ENCODE measurements at places on chromosomes 4 and X. TPM values are rescaled to one million over a fixed set of nuclear protein-coding genes. Genes with fewer than 3 reads are reported as not detected.

SMAD1 gene
- polyA plus RNA-seq: 2.5 TPM

CT45A6 gene
- not detected for polyA plus RNA-seq

OTC gene
- polyA plus RNA-seq: not detected

EPGN gene
- not detected for polyA plus RNA-seq

DNA sequence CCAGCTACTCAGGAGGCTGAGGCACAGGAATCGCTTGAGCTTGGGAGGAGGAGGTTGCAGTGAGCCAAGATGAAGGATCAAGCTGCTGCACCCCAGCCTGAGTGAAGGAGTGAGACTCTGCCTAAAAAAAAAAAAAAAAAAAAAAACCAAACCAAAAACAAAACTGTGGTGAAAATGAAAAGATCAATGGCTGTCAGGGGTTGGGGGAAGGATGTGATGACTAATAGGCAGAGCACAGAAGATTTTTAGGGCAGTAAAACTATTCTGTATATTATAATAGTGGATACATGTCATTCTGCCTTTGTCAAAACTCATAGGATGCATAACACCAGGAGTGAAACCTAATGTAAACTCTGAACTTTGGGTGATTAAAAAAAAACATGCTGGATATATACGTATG lies 69.9 kb upstream of the ELOVL6 start:
- no peak for DNase-seq

DNA sequence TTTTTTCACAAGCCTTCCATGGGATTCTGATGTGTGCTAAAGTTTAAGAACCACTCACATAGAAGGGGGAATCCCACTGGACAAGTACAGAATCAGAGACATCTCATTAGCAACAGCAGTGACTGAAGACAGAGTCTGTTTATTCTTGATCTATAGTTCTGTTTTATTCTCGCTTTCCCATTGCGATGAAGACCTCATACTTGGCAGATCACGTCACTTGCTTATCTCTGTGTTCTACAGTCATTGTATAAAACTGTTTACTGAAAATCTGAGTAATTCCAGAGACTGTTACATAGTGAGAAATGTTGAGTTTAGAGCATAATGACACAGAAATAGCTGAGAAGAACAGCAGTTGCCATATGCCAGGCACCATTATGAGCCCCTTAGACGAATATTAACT lies 185.5 kb downstream of the PTTG2 start:
- no peak for DNase-seq

GRCh38 chrX:41604177-41604576 lies 84.6 kb upstream of the GPR34 start:
- no peak for DNase-seq

DNA sequence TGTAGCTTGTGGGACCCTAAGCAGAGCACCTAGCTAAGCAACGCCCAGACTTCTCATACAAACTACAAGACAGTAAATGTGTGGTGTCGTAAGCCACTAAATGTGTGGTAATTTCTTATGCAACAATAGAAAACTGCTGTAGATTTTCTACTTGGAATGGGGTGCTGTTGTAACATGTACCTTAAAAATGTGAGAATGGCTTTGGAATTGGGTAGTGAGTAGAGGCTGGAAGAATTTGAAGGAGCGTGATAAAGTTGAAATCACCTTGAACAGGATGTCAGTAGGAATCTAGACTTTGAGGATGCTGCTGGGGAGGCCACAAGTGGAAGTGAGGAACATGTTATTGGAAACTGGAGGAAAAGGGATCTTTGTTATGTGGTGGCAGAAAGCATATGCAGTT lies 43.2 kb upstream of the FUNDC1 start:
- no peak for DNase-seq

DNA sequence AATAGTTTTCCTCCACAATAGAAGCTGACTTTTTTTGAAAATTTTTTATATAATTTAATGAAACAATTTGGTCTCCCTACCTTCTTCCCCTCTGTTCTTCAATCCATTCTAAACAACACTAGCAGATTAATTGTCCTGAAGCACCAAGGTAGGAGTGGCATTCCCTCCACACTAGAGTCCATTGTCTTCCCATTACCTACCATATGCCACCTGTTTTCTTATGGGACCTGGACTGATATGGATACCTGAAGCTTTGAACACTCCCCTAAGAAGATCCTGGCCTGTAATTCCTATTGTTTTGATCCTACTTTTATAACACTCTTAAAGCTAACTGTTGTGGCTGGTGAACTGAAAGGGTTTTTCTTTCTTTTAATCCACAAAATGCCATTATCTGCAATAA lies 92.0 kb downstream of the APBB2 start:
- no peak for DNase-seq

GRCh38 chr4:146033149-146033548 lies 94.5 kb upstream of the ZNF827 start:
- DNase-seq: no peak

GRCh38 chrX:21926527-21927278 lies 13.8 kb upstream of the SMS start:
- no peak for DNase-seq

DNA sequence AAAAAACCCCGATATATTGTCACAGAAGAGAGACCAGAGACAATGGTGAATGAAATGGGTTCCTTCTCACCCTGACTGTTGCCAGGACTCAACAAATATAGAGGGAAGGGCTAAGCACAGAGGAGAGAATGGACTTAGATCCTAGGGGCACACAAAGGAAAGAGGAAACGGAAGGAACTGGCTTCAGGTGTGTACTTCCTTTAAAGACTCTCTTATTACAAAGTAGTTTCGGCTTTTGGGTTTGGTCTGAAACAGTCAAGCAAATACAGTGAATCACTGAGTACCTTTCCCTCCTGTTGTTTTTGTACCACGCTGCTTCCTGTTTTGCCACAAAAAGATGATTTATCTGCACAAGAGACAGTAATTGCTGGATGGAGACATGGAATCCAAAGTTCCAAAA lies 46.1 kb upstream of the S100G start:
- DNase-seq: no peak

DNA sequence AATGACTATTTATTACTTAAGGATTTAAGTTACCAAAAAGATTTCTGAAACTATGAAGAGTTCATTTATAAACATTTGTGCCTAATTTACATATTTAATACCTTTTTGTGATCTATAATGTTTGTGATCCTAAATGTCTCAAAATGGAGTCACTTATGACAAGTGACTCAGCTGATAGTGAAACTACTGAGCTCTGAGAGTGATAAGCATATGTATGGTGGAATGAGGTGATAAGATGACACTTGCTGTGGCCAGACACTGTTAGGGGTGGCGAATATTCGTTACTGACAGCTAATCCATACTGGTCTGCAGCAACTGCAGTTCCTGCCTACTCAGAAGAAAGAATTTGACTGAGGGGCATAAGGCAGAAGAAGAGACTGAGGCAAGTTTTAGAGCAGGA lies 5.5 kb upstream of the NXF3 start:
- no peak for DNase-seq
